ENCODE measurements at places on chromosomes 7 and 10.

GRCh38 chr7:135274495-135275268, 41.0 kb downstream of the STRA8 start:
- DNase-seq = peak; percentile 70

DNA sequence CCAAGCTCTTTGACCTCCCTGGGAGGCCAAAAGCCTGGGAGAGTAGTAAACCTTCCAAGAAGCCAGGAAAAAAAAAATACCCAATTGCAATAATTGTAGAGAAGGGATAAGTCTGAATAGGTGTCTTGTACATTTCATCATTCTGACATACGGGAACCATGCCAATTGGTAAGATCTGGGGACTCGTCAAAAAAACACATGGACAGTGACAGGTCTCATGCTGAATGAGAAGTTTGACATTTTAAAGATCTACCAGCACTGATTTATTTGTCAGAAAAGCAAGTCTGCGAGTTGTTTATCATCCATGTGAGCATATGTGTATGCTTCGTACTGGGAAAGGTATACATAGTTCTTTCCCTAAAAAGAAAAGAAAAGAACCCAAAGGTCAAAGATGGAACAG, 4.1 kb upstream of the ITGA8 start:
- no peak for DNase-seq

DNA sequence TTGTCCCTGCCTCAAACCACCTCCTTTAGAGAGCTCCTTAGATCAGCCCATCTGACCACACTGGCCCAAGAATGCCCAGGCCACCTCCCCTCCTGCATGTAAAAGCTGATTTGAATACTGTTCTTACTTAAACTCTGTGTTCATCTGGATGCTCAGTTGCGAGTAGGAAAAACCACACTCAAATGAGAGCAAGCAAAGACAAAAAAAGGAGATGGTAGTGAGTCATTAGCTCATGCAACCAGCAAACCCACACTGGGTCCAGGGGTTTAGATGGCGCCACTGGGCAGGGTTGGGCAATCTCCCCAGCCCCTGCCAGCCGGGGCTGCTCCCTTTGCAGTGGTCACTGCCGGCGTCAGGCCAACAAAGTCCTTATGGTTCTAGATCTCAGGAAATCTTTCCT, 32.7 kb downstream of the TSPAN15 start:
- DNase-seq = no peak

- no peak for DNase-seq
Observed at GRCh38 chr10:87945984-87946383, 82.6 kb downstream of the PTEN start.

DNA sequence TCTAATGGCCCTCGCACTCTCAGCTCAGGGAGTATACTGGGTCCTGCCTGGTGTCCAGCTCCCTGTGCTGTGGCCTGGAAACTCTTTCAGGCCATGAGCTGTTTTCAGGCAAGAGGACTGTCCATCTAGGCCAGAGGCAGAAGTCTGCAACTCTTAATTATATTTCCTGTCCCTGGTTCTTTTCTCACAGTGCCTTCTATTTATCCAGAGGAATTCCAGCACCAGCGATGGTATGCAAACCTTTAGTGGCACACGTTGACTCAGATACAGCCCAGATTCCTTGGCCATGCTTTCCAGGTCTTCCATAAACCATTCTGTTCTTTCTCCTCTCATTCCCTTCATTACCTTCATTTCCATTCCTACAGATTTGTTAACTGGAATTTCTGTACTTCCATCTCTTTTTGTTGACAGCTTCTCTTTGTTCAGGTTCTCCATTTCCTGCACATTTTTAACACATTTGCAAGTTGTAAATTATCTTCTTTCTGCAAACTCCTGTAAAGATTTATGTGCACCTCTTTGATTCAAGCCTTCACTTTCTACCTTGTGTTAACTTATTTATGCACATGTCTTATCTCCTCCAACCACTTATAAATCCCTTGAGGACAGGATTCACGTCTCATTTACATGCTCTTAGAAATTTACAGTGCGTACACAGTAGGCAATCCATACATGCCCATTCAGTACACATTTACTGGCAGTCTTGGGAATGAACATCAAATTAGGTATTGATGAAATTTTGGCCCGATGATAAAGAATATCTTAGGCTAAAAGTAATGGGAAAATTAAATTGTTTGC, 172.1 kb downstream of the CELF2 start:
- DNase-seq = no peak

- no peak for DNase-seq
Observed at GRCh38 chr7:98464558-98464940, 63.7 kb upstream of the BAIAP2L1 start.

- no peak for DNase-seq
Observed at GRCh38 chr7:121853307-121853706, 19.7 kb upstream of the PTPRZ1 start.

- no peak for DNase-seq
Observed at GRCh38 chr7:150858236-150859197, 6.2 kb downstream of the AOC1 start.
